Purkinje cell (primary cell): ENCODE measurements at places on chromosomes 11 and 22. TPM values are rescaled to one million over a fixed set of nuclear protein-coding genes. Genes with fewer than 3 reads are reported as not detected.

Gene ANO9
- not detected in 2 replicates for polyA plus RNA-seq

Gene PGA4
- not detected in 2 replicates for polyA plus RNA-seq

Gene APOL5
- polyA plus RNA-seq, result not detected in 2 replicates

Gene DNAJC24
- polyA plus RNA-seq, result 46.7 and 47.3 TPM in 2 replicates

Gene SPDYC
- polyA plus RNA-seq, result not detected in 2 replicates

Gene OR10A5
- not detected in 2 replicates for polyA plus RNA-seq

Gene OR52N4
- not detected in 2 replicates for polyA plus RNA-seq

Gene SLC25A18
- 0.15 and 0.86 TPM in 2 replicates for polyA plus RNA-seq

Gene MED19
- 16.3 and 22.3 TPM in 2 replicates for polyA plus RNA-seq

Gene GPR83
- 0.94 TPM in 1 of 2 replicates, not detected in the other for polyA plus RNA-seq

Gene KIAA1671
- 3.9 and 5.3 TPM in 2 replicates for polyA plus RNA-seq

Gene TUB
- 51.9 and 58.1 TPM in 2 replicates for polyA plus RNA-seq

Gene MS4A7
- polyA plus RNA-seq, result not detected in 2 replicates

Gene OLFML1
- 1.5 TPM in 1 of 2 replicates, not detected in the other for polyA plus RNA-seq

Gene GRM5
- 4.0 and 6.9 TPM in 2 replicates for polyA plus RNA-seq

Gene TRPM5
- not detected in 2 replicates for polyA plus RNA-seq

Gene ACRV1
- 0.56 and 2.2 TPM in 2 replicates for polyA plus RNA-seq

Gene RIMBP3C
- polyA plus RNA-seq, result not detected in 2 replicates

Gene CNGA4
- polyA plus RNA-seq, result not detected in 2 replicates

Gene MMP27
- not detected in 2 replicates for polyA plus RNA-seq

Gene MYBPC3
- 0.08 TPM in 1 of 2 replicates, not detected in the other for polyA plus RNA-seq

Gene BTG4
- not detected in 2 replicates for polyA plus RNA-seq

Gene PIH1D2
- 7.2 and 8.9 TPM in 2 replicates for polyA plus RNA-seq

Gene FAM83F
- polyA plus RNA-seq, result not detected in 2 replicates

Gene MUC5AC
- not detected in 2 replicates for polyA plus RNA-seq

Gene GRAP2
- polyA plus RNA-seq, result not detected in 2 replicates

Gene MS4A15
- polyA plus RNA-seq, result not detected in 2 replicates

Gene TTLL12
- polyA plus RNA-seq, result 0.76 and 1.3 TPM in 2 replicates

Gene CACNA1I
- polyA plus RNA-seq, result 0.09 TPM in 1 of 2 replicates, not detected in the other

Gene CASP1
- polyA plus RNA-seq, result 0.57 TPM in 1 of 2 replicates, not detected in the other

Gene ANO5
- polyA plus RNA-seq, result 4.5 and 8.8 TPM in 2 replicates

Gene CFAP300
- 1.7 and 8.3 TPM in 2 replicates for polyA plus RNA-seq

Gene NDUFS8
- polyA plus RNA-seq, result 119 and 157 TPM in 2 replicates

Gene BEST1
- not detected in 2 replicates for polyA plus RNA-seq

Gene PSMC3
- 72.9 and 74.2 TPM in 2 replicates for polyA plus RNA-seq

Gene OR52B6
- polyA plus RNA-seq, result not detected in 2 replicates

Gene SLC6A5
- polyA plus RNA-seq, result 0.14 and 0.60 TPM in 2 replicates

Gene TCN2
- polyA plus RNA-seq, result 1.4 and 5.3 TPM in 2 replicates
